ENCODE measurements at places on chromosomes 12 and 14. TPM values are rescaled to one million over a fixed set of nuclear protein-coding genes. Genes with fewer than 3 reads are reported as not detected.

The NRL gene
- total RNA-seq: 1.5 TPM

The CYP46A1 gene
- total RNA-seq: 1.2 TPM

The BDKRB1 gene
- total RNA-seq: 0.92 TPM

The PPP1R1A gene
- total RNA-seq: 1.1 TPM

DNA sequence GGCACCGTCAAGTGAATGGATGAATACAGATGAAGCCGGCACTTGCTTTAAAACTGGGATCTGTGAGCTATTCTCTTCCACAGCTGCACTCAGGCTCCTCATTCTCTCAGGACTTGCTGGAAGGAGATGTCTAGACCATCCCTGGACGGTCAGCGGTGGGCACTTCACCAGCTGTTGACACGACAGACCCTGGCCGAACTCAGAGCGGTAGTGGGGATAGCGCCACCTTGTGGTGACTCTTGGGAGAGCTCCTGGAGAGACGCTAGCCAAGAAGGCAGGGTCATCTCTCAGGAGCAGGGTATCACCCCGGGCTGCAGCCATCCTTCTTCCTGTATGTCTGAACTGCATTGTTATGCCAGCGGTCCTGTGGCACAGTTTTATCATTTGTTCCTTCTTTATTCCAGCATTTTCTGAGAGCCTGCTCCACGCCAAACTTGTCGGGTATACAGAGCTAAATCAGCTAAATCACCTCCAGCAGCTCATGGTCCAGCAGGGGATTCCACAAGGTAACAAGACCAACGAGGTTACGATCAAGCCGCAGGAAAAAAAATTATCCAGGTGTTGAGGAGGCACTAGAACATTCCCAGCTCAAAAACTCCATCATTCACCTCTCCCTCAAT lies 10.0 kb downstream of the WNT1 start:
- DNase-seq: no peak

DNA sequence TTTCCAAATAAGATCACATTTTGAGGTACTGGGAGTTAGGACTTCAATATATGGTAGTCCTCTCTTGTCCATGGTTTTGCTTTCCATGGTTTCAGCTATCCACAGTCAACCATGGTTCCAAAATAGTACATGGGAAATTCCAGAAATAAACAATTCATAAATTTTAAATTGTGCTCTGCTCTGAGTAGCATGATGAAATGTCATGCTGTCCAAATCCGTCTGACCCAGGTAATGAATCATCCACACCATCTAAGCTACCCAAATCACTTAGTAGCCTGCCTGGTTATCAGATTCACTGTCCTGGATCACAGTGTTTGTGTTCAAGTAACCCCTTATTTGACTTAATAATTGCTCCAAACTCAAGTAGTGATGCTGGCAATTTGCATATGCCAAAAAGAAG lies 197.9 kb downstream of the TMTC3 start:
- no peak for DNase-seq

GRCh38 chr14:23929136-23929535 lies 24.4 kb upstream of the DHRS4 start:
- DNase-seq: no peak

DNA sequence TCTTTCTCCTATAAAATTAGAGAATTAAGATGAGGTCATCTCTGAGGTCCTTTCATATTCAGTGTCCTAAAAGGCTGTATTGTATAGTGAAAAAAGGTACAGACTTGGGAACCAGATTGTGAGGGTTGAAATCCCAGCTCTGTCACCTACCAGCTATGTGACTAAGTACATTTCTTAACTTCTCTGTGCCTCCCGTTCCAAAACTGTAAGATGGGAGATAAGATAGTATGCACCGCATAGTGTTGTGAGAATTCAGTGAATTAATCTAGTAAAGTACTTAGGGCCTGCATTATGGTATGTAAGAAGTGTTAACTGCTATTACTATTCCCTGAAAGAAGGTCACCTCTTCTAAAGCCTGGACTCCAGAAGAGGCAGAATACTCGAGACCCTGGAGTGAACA lies 60.6 kb downstream of the GNG2 start:
- no peak for DNase-seq

- DNase-seq: no peak
Observed at GRCh38 chr12:111635524-111635923, 36.4 kb upstream of the ATXN2 start.

- DNase-seq: no peak
Observed at GRCh38 chr14:88872976-88873375, 48.5 kb downstream of the TTC8 start.

DNA sequence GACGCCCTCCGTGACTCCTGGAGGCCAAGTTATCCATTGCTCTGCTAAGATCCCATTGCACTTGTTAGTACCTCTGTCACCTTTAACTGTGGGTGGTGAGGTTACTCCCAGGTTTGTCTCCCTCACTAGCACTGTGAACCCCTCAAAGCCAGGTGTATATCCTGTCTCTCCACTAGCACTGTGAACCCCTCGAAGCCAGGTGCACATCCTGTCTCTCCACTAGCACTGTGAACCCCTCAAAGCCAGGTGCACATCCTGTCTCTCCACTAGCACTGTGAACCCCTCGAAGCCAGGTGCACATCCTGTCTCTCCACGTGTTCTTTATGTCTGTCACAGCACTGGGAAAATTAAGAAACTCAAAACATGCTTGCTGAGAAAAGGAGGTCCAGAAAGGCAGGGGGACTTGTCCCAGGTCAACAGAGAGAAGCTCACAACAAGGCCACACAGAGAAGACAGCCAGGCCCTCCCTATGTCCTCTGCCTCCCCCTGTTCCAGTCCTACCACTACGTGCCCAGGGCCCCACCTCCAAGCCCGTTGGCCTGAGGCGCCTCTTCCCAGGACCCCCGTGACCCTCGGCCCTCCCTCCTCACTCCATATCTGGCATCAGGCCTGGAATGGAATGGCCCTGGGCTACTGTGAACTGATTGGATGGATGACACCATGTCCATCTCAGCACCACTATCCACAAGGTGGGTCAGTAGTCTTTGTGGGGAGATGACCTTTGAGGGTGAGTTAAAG lies 26.4 kb upstream of the FKBP4 start:
- DNase-seq: no peak

Data from pancreas (tissue), 10 donors.